ENCODE measurements at places on chromosomes 16 and 17. TPM values are rescaled to one million over a fixed set of nuclear protein-coding genes. Genes with fewer than 3 reads are reported as not detected.
A peak's percentile ranks its signal among the peaks of the same experiment; 100 is the strongest.

DNA sequence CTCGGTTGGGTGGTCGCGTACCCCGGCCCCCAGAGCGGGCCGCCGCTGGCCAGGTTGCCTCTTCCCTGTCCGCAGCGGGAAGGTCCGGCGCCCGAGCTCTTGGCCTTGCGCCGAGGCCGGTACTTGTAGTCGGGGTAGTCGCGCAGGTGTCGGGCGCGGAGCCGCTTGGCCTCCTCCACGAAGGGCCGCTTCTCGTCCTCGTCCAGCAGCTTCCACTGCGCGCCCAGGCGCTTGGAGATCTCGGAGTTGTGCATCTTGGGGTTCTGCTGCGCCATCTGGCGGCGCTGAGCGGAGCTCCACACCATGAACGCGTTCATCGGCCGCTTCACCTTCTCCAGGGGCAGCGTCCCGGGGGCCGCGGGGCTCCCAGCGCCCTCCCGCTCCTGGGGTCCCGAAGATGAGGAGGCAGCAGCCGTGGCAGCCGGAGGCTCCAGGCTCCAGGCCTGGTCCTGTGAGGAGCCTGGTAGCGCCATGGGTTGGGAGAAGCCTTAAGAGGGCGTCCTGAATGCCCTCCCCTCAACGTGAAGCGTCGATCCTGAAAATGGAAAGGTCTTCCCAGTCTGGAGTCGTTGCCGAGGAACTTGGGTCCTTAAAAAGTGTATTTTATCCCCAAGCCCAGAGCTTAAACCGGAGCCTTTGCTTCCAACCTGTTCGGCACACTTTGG lies 558 bp downstream of the SOX15 start:
- DNase-seq: peak; percentile 93

DNA sequence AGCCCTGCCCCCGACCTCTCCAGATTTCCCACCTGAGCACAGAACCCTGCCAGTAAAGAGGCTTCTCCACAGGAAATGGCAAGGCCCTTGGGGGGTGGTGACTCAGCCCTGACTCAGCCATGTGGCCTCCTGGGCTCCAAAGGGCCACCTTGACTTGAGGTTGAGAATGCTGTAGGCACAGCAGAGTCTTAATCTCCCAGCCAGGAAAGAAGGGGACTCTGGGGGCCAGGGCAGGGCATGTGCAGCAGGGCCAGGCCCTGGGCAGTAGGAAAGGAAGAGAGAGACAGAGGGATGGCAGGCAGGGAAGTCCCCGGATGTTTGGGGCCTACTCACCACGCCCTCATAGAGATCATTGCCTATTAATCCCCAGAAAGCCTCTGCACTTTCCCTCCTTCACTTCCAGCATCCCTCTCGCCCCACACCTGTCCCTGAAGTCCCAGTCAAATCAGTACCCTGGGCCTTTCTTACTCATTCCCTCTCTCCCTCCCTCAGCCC lies 4.8 kb upstream of the ITGA3 start:
- no peak for DNase-seq

DNA sequence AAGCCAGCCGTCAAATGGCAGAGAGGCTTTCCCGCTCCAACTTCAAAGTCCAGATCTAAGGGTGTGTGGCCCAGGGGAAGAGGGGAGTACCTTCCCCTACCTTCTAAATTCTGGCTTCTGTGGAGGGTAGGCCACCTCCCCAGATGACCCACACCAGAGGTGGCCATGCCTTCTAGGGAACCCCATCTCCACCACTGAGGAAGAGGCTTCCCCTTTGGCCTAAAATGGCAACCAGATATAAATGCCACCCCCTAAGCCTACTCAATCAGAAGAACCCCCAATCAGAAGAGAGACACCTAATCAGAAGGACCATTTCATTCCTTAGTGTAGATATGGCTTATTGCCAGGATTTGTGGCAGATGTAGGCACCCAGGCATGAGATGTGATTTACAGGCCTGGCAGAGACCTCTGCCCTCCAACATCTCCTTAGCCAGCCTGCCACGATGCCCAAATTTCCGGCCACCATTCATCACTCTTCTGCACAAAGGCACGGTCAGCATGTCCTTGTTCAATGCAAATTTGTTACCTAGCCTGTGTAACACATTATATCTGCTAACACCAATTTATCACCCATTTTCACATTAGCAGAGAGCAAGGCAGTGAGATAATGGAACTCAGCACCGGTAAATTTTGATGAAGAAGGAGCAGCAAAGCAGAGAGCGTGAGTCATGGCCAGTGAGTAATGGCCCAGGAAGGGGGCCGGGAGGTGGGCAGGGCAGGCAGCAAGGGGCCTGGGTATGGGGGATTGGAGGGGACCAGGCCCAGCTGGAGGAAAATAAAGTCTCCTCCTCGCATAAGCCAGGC lies 1.2 kb upstream of the MGAT5B start:
- no peak for DNase-seq

DNA sequence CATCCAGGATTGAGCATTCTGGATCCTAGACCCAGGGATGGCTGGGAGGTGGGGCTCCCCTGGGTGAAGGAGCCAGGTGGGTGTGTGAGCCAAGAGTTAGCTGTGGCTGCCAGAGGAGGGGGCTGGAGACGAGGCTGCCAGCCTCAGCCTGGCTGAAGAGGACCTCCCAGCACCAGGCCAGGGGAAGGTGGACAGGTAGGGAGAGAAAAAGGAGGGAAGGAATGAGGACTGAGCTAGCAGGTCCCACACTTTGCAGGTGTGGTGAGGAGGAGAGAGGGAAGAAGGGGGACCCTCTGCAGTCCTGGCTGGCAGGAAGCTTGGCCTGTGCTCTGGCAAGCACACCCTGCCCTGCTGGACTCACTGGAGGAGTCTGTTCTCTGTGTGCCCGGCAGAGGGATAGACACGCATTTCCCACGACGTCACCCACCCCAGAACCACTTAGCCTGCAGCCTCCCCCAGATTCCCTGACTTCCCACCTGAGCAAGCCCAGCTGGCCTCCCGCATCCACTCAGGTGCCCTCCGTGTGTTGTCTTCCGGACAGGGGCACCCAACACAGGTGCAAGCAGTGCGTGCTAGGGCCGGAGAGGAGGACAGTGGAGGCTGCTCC lies 42.0 kb downstream of the SOCS3 start:
- no peak for DNase-seq

GRCh38 chr17:27356091-27356705 lies 62.3 kb downstream of the WSB1 start:
- no peak for DNase-seq

DNA sequence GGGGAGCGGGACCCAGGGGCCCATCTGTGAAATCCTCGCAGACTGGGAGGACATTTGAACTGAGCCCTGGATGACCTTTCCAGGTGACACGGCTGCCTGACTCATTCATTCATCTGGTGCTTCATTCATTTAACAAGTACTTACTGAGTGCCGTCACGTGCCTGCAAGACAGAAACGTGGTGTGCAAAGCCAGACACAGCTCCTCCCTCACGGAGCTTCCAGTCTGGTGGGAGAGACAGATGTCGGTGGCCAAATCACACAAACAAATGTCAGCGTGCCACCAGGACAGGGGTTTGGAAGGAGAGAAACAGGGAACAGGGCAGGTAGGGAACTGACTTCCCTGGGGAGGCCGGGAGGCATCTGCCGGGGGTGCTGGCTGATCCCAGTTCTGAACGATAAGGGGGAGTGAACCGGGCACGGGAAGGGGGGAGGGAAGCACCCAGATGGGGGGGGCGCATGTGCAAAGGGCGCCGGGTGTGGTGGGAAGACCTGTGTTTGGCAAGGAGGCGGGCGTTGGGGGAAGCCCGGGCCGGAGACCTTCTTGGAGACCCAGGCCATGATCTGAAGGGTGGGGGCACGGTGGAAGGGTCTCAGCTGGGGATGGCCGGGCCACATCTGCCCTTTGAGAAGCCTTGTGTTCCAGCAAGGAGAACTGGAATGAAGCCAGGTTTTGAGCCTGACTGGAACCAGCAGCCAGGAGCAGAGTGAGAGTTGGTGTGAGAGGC lies 93.6 kb upstream of the CIBAR2 start:
- DNase-seq: peak; percentile 49

DNA sequence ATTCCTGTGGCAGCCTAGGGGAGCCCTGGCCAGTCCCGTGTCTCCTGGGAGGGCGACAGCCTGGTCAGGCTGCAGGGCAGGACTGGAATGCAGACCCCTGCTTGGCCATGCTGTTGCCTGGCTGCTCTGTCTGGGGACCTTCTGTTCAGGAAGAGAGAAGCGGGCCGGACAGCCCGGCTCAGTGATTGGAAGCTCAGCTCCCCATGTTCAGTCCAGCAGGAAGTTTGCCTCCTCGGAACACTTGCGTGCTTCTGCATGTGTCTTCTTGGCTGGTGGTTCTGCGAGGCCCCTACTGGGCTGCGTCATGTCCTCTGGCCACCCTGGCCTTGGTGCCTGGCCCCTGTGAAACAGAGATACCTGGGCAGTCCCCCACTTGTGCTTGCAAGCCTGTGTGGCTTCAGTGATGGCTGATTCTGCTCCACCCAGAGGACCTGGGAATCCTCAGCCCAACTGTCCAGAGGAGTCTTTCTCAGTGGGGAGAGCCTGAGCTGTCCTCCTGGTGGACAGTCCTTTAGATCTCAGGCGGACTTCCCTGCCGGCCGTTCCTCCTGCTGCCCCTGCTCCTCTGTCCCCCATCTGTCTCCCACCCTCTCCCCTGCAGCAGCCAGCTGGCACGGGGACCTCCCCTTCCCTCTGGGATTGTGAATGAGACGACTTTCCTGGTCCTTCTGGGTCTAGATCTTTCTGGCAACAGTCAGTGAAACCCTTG lies 279.5 kb downstream of the SEC14L1 start:
- no peak for DNase-seq

DNA sequence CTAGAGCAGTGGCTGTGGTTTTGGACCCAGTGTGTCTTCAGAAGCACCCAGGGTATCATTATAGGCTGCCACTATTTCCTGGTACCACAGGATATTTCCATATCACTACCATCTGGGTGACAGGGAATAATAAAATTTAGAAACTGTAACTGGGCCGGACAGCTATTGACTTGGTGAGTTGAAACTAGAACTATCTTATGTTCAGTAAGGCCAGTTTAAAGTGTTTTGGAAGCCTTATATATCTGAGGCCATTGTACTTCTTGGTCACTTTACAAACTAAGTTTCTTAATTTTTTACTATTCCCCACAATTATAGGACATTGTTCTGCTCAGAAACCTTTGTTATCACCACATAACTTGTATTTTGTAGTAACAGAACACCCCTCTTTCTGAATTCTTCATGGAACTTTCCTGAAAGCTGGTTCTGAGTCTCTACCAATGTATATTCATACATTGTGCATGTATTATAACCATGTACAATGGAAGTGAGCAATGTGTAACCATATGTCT lies 34.0 kb downstream of the ZNF207 start:
- no peak for DNase-seq

DNA sequence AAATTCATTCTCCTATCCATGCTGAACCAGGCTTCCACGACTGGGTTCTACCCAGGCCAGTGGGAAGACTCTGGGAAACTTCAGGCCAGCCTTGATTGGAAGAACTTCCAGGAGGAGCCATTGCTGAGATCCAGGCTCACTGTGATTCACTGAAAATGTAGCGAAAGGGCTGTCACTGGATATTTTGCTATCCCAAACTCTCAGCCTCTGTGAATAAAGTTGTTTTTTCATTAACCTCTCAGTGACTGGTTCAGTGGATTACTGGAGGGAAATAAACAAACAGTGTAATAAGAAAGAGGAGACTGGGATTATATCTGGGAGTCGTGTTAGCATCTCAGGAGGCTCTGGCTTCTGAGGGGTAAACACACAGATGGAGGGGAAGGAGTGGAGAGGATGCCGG lies 3.1 kb downstream of the FOXL1 start:
- no peak for DNase-seq

Gene G6PC1
- total RNA-seq: not detected

DNA sequence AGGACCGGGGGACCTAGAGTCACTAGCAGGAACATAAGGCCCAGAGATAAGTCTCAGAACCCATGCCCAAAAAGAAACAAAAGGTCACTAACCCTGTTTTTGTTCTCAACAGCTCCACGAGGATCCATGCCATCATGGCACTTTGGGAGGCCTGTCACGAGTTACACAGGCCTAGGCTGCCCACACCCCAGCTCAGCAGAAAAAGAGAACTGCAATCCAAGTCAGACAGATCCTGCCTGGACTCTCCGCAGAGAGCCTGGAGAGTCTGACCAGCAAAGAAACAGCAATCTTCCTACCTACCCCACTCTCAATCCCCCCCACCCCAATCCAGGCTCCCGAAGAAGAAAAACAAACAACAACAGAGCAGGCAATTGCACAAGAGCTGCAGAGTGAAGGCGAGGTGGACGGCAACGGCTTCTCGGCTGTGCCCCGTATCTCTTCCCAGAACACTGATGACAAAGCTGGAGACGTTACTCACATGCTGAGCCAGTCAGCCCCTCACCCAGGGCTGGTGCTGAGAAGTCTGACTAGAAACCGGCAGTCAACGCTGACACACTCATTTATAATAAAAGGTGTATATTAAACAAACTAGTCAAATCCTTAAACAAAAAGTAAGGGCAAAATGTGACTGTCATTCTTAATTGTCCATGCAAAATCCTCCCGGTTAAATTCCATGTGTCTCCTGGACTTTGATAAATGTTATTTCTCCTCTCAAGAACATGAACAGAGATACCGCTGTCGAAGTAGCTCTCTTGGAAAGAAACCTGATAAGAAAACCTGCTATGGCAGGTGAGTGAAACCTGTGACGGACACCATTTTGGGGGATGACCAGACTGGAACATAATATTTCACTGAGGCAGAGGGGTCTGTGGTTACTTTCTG lies 89.3 kb downstream of the SMG6 start:
- DNase-seq: peak; percentile 71

DNA sequence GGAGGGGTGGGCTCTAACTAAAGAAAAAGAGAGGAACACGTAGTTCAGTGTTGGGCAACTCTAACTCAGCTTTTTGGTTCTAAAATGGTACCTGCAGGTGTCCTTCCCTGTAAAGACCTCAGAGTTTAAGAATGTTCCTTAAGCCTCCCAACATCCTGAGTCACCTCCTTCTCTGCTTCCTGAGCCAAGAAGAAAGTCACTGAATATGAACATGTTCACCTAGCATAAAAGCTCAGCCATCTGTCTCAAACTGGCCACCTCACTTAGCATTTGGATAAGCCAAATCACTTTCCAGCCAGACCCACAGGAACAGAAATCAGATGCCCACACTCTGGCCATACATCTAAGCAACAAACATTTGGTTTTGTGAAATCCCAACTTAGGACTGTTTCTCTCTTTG lies 3.7 kb downstream of the TMEM98 start:
- DNase-seq: no peak

Gene HEATR9
- not detected for total RNA-seq

Gene CCDC43
- 26.4 TPM for total RNA-seq

DNA sequence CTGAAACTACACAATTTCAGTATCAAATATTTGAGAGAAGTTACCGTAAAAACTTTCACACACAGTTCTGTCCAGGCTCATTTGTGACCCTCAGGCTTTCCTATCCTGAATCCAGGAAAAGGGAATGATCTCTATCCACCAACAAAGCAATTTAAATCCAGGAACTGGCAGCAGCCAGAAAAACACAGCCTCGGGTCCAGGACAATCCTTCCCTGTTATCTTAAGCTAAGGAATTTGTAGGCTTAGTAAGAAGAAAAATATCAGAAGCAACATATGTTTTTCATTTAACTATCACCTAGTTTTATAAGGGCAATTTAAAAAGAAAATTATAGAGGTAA lies 47.1 kb downstream of the TEX2 start:
- DNase-seq: no peak

GRCh38 chr17:75548813-75549212 lies 23.3 kb downstream of the LLGL2 start:
- no peak for DNase-seq

- DNase-seq: no peak
Observed at GRCh38 chr17:37429453-37429852, 22.8 kb downstream of the TADA2A start.

Gene NOXO1
- not detected for total RNA-seq

Gene NPW
- not detected for total RNA-seq

Data from Right ventricle myocardium superior (tissue), 1 donor.